Hematopoietic multipotent progenitor cell treated with erythropoietin and hydrocortisone succinate and interleukin-3 and kit ligand, for 6 days (in vitro differentiated cells): ENCODE measurements at places on chromosomes 6 and 20.
A peak's percentile ranks its signal among the peaks of the same experiment; 100 is the strongest.

GRCh38 chr6:162798546-162799266 lies 70.9 kb downstream of the PACRG start:
- DNase-seq, result no peak

DNA sequence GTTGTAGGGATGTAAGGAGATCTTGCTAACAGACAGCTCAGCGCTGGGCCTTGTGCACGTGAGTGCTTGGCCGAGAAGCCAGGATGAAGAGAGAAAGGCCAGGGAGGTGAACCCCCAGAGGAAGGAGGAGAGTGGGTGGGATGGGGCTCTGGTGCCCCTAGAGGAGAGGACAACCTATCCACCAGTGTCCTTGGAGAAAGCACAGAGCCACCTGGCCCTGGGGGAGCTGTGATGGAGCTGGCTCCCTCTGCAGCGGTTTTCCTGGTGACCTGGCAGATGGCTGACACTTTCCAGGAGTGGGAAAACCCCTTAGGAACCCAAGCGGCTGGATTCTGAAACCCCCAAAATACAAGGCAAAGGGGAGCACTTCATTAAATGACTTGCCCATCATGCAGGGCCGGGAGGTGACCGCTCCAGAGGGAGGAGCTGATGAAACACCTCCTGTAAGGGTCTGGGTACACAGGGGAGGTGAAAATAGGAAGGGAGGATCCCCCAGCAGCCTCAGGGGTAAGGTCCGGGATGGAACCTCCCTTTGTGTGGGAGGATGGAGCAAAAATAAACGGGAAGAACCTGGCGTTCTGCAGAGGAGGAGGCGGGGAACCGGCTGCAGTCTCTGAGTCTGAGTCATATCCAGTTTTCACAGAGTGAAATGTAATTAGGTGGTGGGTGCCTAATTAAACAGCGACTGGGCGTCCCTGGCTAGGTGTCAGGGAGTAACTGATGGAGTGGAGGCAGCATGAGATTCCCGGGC lies 80.4 kb downstream of the SULF2 start:
- no peak for DNase-seq

- no peak for DNase-seq
Measured at GRCh38 chr6:152309648-152310047, 327.5 kb downstream of the SYNE1 start.

GRCh38 chr6:131129689-131130553 lies 5.3 kb upstream of the AKAP7 start:
- DNase-seq, result no peak

DNA sequence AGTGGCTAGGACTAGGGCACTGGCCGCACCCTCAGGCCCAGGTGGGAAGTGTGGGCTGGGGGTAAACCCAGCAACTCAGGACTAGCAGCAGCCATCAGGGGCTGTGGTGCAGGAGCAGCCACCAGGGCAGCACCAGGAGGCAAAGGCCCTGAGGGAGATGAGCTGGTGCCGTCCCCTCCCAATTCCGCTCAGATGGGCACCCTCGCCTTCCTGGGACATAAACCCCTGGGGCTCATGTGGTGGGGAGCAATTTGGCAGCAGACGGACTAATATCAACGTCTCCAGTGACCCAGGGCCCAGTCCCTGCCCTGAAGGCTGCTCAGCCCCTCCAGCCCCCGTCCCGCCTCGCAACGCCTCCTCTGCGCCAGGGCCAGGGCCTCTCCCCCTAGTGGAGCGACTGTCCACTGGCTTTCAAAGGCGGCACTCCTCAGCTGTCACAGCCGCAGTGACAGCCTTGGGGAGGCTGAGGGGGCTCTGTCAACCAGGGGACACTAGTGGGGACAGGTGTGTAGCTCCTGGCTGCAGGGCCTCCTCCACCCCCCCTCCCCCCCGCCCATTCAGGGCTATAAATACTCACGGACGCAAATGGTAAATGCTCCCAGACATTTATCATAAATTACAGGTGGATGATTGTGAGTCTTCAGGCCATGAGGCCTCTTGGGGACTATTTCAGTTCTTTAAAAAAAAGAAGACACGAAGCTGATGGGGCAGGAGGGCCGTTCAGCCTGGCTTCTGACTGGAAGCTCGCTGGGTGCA lies 349.9 kb downstream of the ZFAND3 start:
- DNase-seq, result no peak

- no peak for DNase-seq
Measured at GRCh38 chr6:15132167-15132566, 113.7 kb upstream of the JARID2 start.

DNA sequence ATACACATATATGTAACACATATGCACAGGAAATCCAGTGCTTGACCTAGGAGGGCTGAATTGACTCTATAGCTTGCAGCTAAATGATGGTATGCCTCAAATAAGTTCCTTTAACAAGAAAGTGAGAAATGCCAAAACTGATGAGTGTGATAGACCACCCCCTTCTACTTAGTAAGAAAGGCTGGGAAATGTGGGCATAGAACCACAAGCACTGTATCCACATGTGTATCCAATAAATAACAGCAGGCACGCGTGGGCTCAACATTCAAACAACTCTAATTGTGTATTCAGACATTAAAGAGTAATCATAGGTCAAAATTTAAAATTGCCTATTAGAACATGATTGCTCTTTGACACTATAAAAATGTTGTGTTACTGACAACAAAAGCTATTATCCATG lies 54.1 kb downstream of the FAM83B start:
- no peak for DNase-seq

GRCh38 chr20:49160057-49160929 lies 27.8 kb downstream of the STAU1 start:
- peak; percentile 44 for DNase-seq

DNA sequence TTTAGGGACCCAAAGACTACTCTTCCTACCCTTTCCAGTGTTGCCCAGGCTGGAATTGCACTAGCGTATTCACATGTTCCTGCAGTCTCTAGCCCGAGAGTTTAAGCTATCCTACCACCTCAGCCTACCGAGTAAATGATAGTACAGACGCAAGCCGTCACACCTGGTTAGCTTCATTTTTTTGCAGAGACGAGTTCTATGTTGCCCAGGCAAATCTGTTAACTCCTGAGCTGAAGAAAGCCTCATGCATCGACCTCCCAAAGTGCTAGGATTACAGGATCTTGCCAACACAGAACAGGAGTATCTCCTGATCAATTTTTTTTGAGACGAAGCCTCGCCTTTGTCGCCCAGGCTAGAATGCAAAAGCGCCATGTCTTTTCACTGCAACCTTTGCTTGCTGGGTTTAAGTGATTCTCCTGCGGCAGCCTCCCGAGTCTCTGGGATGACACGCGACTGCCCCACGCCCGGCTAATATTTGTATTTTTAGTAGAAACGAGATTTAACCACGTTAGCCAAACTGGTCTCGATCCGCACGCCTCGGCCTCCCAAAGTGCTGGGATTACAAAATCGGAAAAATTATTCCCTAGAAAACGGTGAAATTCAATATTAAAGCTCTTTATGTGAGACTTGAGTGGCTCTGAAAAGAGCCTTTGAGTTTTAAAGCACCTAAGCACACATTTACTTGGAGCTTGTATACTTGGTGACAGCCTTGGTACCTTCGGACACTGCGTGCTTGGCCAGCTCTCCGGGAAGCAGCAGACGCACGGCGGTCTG lies 128.5 kb downstream of the HFE start:
- peak; percentile 79 for DNase-seq

GRCh38 chr6:136897071-136897470 lies 25.0 kb upstream of the SLC35D3 start:
- no peak for DNase-seq

DNA sequence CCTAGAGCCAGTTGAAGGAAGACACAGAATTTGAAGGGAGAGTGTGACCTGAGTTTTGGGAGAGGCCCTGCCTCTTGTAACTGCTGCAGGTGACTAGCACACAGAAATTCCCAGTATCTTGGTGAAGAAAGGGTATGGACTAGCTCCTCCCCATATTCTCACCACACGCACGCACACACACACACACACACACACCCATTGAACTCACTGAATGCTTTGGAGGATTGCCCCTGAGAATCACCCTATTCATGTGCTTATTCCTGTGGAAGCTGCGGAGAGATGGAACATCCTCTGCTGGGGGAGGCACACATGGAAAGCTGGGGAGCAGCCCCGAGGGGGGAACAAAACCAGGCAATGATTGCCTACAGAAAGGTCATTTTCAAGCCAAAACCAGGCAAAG lies 6.2 kb upstream of the LMBRD1 start:
- DNase-seq, result no peak

DNA sequence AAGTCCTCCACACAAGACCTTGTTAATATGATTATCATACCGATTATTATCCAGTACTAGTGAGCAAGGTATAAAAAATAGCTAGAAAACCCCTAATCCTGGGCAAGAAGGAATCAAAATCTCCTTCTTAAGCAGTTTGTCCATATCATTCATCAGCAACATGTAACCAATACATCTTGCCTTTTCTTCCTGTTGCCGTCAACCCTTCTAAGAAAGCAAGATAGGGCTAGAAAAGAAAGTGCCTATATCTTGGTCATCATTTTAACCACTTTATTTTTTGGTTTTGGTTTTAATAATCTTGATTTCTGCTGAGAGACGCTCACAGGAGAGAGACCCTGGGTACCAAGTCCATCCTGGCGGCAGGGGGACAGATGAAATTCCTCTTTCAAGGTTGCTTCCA lies 27.2 kb upstream of the PREX1 start:
- peak; percentile 34 for DNase-seq

GRCh38 chr6:88177961-88178464 lies 11.9 kb upstream of the CNR1 start:
- DNase-seq, result no peak
